ENCODE measurements at places on chromosomes 2 and 18. TPM values are rescaled to one million over a fixed set of nuclear protein-coding genes. Genes with fewer than 3 reads are reported as not detected.

GRCh38 chr2:233565685-233566140 is 869 bp downstream of the USP40 start:
- peak overlapping the region; percentile 98 for H3K4me3 ChIP-seq
- no peak for DNase-seq
- H3K36me3 ChIP-seq, result peaks cover 6% of the 10 kb centered on the region
- no peaks in the 10 kb centered on the region for H3K27me3 ChIP-seq
- peak overlapping the region; percentile 98 for H3K27ac ChIP-seq

DNA sequence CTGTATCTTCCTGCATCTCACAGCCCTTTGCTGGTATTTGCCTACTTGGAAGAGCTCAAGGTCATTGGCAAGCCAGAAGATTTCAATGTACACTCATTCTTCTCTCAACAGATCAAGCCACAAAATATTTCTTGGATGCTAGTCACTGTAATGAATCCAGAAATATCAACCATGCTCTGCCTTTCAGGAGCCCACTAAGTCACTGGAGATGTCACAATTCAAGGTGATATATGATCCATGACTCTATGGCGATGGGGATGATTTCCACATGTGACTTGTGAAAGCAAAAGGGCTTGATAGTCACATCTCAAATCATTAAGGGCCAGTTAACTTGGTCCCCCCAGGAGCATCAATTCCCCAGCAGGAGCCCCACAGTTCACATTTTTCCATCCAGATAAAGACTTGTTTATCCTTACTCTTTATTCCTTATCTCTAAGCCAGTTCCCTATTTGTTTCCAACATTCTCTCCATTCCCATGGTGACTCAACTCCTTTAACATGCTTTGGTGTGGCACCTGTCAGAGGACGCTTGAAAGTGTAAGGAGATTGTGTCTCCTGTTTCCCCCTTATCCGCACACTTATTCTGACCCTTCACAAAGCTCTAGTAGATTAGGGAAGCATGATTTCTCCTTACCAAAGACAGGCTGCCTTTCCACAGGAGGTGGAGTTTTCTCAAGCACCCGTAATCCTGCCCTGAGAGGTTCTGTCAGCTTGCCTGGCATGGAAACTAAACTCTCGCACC is 15.8 kb downstream of the PKDCC start:
- H3K27ac ChIP-seq, result no peak overlapping the region
- no peaks in the 10 kb centered on the region for H3K4me1 ChIP-seq
- DNase-seq, result no peak
- H3K27me3 ChIP-seq, result peaks cover 6% of the 10 kb centered on the region

DNA sequence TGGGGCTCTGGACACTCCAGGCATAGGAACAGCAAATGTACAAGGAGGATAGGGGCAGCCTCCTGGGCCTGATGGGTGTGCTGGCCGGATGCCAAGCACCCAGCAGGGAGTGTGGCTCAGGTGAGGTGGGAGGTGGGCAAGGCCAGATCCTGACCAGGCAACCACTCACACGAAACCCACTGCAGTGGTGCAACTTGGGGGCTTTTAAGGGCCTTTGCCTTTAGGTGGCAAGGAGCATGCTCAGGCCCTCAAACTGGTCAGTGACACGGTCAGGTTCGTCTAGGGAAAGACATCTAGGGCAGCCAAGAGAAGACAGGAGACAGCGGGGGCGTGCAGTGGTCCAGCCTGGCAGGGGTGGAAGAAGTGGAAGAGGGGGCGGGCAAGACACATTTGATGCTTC is 18.4 kb upstream of the TEX51 start:
- H3K27ac ChIP-seq, result no peak overlapping the region
- no peaks in the 10 kb centered on the region for H3K4me1 ChIP-seq
- peaks cover 4% of the 10 kb centered on the region for H3K27me3 ChIP-seq
- H3K4me3 ChIP-seq, result no peak overlapping the region
- H3K36me3 ChIP-seq, result no peaks in the 10 kb centered on the region
- no peak for DNase-seq

- peaks cover 16% of the 10 kb centered on the region for H3K27me3 ChIP-seq
- no peaks in the 10 kb centered on the region for H3K36me3 ChIP-seq
- H3K4me3 ChIP-seq, result no peak overlapping the region
- no peak overlapping the region for H3K27ac ChIP-seq
- H3K4me1 ChIP-seq, result no peaks in the 10 kb centered on the region
Observed at GRCh38 chr2:148802448-148803220, 72.4 kb upstream of the KIF5C start.

- no peak overlapping the region for H3K27ac ChIP-seq
- H3K27me3 ChIP-seq, result no peaks in the 10 kb centered on the region
- no peak for DNase-seq
- no peak overlapping the region for H3K4me3 ChIP-seq
- no peaks in the 10 kb centered on the region for H3K4me1 ChIP-seq
Observed at GRCh38 chr2:39875914-39876267, 96.8 kb upstream of the THUMPD2 start.

- H3K36me3 ChIP-seq, result no peaks in the 10 kb centered on the region
- DNase-seq, result no peak
- no peak overlapping the region for H3K4me3 ChIP-seq
- no peaks in the 10 kb centered on the region for H3K4me1 ChIP-seq
- H3K27ac ChIP-seq, result no peak overlapping the region
- H3K27me3 ChIP-seq, result peaks cover 7% of the 10 kb centered on the region
Observed at GRCh38 chr2:151025816-151026215, 235.8 kb downstream of the RBM43 start.

DNA sequence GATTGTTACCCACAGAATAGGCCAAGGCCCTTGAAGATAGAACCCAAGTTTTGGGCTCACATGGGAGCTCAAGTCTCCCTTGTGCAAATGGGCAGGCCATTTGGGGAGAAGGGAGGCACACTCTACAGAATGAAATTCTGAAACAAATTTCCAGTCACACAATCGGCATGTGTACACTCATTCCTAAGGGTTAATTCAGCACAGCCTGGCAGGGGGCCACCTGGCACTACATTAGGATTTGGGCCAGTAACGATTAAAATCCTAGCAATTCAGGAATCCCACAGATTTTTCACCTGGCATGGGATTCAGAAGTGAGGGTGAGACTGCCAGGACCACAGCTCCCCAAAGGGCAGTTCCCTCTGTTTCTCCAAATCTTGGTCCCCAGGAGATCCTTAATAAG is 46.4 kb downstream of the BMP10 start:
- no peak for DNase-seq
- H3K4me1 ChIP-seq, result peaks cover 48% of the 10 kb centered on the region
- no peaks in the 10 kb centered on the region for H3K27me3 ChIP-seq
- H3K27ac ChIP-seq, result peak overlapping the region; percentile 68

DNA sequence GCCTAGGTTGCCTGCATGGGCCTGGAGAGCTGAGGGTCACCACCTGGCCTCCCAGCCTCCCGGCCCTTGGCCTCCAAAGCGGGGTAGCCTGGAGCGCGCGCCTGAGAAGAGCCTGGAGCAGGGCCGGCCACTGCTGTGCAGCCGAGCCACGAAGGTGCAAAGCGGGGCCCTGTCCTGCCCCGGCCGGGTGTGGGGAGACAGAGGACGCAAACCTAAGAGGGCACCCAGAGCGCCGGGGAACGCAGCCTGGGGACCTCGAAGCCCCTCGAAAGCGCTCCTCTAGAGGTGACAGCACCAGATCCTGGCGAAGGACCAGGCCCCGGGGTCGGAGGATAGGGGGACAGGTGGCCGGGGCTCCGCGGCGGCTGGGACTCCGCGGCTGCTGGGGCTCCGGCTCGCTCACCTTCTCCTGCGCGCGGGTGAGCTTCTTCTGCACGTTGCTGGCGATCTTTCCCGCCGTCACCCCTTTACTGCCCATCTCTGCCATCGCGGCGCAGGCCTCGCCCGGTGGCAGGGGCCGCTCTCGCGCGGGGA is 430 bp downstream of the BIN1 start:
- DNase-seq, result no peak
- peaks cover 13% of the 10 kb centered on the region for H3K4me1 ChIP-seq
- H3K36me3 ChIP-seq, result no peaks in the 10 kb centered on the region
- no peak overlapping the region for H3K27ac ChIP-seq
- peak overlapping the region; percentile 77 for H3K4me3 ChIP-seq
- H3K27me3 ChIP-seq, result peaks cover 6% of the 10 kb centered on the region

- DNase-seq, result no peak
- no peaks in the 10 kb centered on the region for H3K36me3 ChIP-seq
- H3K27me3 ChIP-seq, result no peaks in the 10 kb centered on the region
- H3K4me3 ChIP-seq, result no peak overlapping the region
- H3K27ac ChIP-seq, result peak overlapping the region; percentile 77
- peaks cover 73% of the 10 kb centered on the region for H3K4me1 ChIP-seq
Observed at GRCh38 chr2:108589372-108589771, 55.1 kb downstream of the LIMS1 start.

DNA sequence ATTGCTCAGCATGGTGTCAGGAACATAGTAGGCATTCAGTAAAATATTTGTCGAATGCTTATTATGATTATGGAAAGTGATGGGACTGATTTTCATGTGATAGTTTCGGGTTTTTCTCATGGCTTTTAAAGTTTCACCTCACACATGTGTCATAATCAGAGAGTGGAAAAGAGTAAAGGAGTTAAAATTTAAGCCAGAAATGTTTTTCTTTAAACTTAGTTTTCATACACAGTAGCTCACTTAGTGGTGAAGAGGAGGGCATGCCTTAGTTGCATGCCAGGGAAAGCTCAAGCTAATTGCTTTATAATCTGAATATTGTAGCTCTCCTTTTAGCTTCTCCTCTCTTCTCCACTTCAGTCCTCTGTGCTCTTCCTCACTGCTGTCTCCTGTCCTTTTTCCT is 38.0 kb downstream of the EHBP1 start:
- peaks cover 5% of the 10 kb centered on the region for H3K36me3 ChIP-seq
- no peak overlapping the region for H3K4me3 ChIP-seq
- DNase-seq, result no peak
- H3K4me1 ChIP-seq, result peaks cover 32% of the 10 kb centered on the region
- no peaks in the 10 kb centered on the region for H3K27me3 ChIP-seq

DNA sequence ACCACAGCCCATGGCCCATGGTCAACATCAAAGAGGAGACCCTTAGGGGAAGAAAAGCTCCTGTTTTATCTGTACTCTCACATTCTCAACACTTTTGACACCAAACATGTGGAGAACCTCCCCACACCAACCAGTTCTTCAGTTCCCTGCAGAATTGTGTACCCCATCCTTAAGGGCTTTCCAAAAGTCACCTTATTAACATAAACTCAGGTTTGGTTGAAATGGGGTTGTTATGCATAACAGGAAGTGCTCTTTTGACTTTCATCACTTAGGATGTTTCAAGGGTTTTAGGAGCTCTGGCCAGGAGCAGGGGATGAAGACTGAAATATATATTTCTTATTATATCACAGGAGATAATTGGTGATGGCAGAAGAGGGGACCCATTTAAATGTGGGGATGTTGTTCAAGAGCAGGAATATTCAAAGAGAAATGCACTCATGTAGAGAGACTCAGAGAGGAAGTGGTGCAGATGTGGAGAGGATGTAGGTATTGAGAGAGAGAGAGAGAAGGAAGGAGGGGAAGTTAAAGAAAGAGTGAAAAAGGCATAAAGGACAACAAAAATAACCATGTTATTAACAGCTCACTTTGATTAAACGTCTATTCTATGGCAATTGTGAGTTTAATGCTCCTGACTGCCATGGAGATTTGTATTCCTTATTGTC is 35.2 kb downstream of the SP140L start:
- peak overlapping the region; percentile 33 for H3K4me3 ChIP-seq
- peaks cover 53% of the 10 kb centered on the region for H3K4me1 ChIP-seq
- H3K27me3 ChIP-seq, result no peaks in the 10 kb centered on the region
- no peak for DNase-seq
- peak overlapping the region; percentile 80 for H3K27ac ChIP-seq
- peaks cover 84% of the 10 kb centered on the region for H3K36me3 ChIP-seq

- no peak for DNase-seq
- H3K4me3 ChIP-seq, result no peak overlapping the region
- peaks cover 55% of the 10 kb centered on the region for H3K27me3 ChIP-seq
- peaks cover 15% of the 10 kb centered on the region for H3K4me1 ChIP-seq
Observed at GRCh38 chr2:218959761-218960308, 369 bp downstream of the CDK5R2 start.

- peaks cover 4% of the 10 kb centered on the region for H3K27me3 ChIP-seq
- no peaks in the 10 kb centered on the region for H3K36me3 ChIP-seq
- no peak overlapping the region for H3K4me3 ChIP-seq
- H3K27ac ChIP-seq, result no peak overlapping the region
- DNase-seq, result no peak
Observed at GRCh38 chr2:23500836-23501235, 115.9 kb downstream of the KLHL29 start.

DNA sequence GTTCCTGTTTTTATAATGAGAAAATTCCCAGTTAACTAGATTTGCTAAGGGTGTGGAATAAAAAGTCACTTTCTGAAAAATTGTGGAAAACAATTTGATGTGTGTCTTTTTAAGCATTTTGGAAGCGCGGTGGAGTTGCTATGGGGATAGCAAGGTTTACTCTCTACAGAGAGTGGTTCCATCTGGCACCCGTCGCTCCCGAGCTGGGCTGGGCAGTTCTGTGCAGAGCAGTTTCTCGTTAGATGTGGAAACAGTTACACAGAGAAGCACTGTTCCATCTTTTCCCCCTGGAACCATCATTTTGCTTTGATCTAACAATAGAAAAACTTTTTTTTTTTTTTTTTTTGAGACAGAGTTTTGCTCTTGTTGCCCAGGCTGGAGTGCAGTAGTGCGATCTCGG is 17.4 kb downstream of the LDLRAD4 start:
- no peaks in the 10 kb centered on the region for H3K36me3 ChIP-seq
- H3K4me1 ChIP-seq, result no peaks in the 10 kb centered on the region
- no peak for DNase-seq
- no peak overlapping the region for H3K4me3 ChIP-seq
- H3K27ac ChIP-seq, result no peak overlapping the region
- peaks cover 5% of the 10 kb centered on the region for H3K27me3 ChIP-seq

DNA sequence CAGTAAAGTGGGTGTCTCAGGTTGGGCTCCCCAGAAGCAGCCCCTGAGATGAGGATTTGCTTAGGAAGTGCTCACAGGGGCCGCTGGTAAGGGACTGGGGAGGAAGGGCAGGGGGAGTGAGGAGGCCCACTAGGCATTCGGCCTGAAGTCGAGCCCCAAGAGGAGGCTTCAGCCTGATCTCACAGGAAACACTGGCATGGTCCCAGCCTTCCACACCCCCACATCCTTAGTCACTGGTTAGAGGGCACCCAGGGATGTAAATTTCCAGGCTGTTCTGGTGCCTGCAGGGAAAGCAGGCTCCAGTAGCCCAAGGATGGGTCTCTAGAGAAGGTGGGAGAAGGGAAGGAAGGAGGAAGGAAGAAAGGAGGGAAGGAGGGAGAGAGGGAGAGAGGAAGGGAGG is 22.4 kb upstream of the KCNK3 start:
- no peak overlapping the region for H3K4me3 ChIP-seq
- H3K36me3 ChIP-seq, result no peaks in the 10 kb centered on the region
- DNase-seq, result no peak
- H3K27ac ChIP-seq, result no peak overlapping the region
- H3K27me3 ChIP-seq, result peaks cover 34% of the 10 kb centered on the region

DNA sequence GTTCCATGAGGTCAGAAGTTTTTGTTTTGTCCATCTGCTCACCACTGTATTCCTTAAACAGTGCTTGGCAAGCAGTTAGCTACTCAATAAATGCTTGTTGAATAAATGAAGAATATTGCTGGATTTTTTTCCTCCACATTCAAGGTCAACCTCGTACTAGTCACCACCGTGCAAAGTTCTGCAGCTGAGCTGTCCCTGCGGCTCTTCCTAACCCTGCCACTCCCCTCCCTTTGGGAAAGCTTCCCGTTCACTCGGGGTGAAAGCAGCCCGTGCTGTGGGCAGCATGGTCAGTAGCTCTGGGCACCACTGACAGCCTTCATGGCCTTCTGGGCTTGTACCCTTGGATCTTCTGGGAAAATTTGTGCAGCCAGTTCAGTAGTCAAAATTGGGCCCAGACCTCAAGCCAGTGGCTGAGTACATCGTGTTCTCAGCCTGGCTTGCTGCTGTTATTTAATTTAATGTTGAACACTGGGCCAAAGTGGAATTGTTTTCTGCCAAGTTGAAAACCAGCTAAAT is 469.3 kb upstream of the RAB12 start:
- no peaks in the 10 kb centered on the region for H3K36me3 ChIP-seq
- DNase-seq, result no peak
- no peak overlapping the region for H3K27ac ChIP-seq

Gene PPP3R1
- total RNA-seq, result 53.5 TPM

Gene NDUFV2
- total RNA-seq, result 169 TPM

Gene TTC39C
- total RNA-seq, result 68.4 TPM

Gene EPHA4
- total RNA-seq, result 23.9 TPM

Gene CCNT2
- total RNA-seq, result 62.9 TPM

All from activated B cell treated with CpG ODN at 0.5 μM for 24 hours (primary cell).